ENCODE measurements at places on chromosomes 2 and 18. TPM values are rescaled to one million over a fixed set of nuclear protein-coding genes. Genes with fewer than 3 reads are reported as not detected.

BAZ2B gene
- total RNA-seq: 42.2 TPM

DNA sequence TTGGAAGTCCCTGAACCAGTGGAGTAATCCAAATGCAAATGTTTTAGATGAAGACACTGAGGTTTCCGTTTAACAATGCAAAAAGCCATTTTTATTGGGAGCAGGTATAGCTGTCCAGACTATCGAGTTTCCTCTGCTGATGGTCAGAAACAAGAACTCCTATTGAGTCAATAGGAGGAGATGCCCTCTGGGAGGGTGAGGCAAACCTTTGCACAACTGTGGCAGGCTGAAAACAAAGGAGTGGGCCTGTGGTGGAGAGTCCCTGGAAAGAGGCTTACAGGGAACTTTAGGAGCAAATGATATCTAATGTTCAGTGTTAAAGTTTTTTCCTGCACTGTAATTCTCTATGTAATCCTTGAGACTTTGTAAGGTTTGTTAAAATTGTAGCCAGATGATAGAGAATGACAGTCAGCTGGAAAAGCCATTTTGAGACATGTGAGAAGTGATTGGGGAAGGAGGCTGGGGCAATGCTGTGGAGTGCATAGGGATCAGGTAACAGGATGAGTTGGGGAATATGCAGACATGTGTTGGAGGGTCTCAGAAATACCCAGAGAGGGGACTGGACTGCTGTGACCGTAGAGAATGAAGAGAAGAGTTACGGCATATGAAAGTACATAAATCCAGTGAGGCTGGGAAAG is 15.1 kb upstream of the EML4 start:
- DNase-seq: no peak

- no peak for DNase-seq
Observed at GRCh38 chr2:146952696-146953095, 892.1 kb upstream of the ACVR2A start.

RAPGEF4 gene
- 8.8 TPM for total RNA-seq

DNA sequence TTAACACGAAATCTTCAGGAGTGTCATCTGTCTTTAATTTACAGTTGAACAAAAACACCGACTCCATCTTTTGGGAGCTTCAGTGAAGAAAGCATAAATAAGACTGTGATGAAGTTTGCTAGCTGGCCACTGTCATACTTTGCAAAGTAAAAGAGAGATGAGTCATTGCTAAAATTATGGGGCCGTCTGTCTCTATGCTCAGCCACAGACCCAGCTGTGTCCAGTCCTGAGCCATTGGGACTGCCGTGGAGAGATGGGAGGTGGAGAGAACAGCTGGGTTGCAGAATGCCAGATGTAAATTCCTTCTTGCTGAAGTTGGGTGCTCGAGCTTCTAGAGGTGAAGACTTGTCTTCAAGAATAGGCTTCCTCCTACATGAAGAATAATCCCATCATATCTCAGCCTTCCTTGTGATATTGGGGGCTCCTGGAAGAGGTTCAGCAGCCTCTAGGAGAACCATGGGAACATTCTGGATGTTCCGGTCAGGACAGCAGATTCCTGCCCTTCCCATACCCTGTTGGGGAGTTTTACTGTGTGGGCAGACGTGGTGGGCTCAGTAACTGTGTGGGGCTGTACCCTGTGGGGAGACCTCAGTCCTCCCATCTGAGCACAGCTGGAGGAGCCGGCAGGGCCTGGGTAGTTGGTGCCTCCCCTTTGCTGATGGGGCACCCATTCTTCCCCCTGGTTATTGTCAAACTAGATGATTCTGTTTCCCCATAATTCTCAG is 71.1 kb downstream of the LDLRAD4 start:
- peak; percentile 69 for DNase-seq

SPATA3 gene
- not detected for total RNA-seq

ANKRD30B gene
- total RNA-seq: not detected

GRCh38 chr2:86078774-86079545 is 26.7 kb downstream of the POLR1A start:
- no peak for DNase-seq

DNA sequence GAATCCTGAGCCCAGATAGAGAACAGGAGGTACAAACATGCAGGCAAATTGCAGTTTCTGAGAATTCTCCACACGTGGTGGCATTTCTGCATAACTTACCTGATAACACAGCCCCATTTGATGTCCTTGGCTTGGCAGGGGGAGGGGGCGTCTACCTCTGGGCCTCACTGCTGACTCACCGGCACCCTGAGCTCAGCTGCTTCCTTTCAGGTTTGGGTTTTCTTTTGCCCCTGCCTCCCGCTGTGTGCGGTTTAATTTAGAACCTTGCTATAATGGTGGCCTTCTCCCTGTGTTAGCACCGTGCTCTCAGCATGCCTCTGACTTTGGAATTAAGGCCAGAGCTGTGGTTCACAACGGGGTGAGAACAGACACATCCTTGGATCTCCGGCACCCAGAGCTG is 4.4 kb downstream of the CTIF start:
- DNase-seq: no peak

GRCh38 chr2:156756516-156756915 is 320.3 kb downstream of the GPD2 start:
- no peak for DNase-seq

LRRC30 gene
- not detected for total RNA-seq

RUFY4 gene
- not detected for total RNA-seq

DNA sequence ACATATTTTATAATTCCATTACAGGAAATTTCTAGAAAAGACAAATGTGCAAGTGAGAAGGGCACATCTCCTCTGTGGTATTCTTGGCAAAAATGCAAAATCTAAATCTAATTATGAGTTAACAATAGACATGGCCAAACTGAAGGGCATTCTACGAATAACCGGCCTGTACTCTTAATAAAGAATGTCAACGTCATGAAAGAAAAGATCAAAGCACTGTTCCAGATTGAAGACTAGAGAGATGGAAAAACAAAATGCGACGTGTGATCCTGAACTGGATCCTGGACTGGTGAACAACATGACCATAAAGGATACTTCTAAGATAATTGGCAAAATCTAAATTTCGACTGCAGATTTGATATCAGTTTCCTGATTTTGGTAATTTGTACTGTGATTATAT is 3.0 kb downstream of the CDKL4 start:
- DNase-seq: no peak

GRCh38 chr2:86314125-86314524 is 23.3 kb downstream of the REEP1 start:
- DNase-seq: no peak

DNA sequence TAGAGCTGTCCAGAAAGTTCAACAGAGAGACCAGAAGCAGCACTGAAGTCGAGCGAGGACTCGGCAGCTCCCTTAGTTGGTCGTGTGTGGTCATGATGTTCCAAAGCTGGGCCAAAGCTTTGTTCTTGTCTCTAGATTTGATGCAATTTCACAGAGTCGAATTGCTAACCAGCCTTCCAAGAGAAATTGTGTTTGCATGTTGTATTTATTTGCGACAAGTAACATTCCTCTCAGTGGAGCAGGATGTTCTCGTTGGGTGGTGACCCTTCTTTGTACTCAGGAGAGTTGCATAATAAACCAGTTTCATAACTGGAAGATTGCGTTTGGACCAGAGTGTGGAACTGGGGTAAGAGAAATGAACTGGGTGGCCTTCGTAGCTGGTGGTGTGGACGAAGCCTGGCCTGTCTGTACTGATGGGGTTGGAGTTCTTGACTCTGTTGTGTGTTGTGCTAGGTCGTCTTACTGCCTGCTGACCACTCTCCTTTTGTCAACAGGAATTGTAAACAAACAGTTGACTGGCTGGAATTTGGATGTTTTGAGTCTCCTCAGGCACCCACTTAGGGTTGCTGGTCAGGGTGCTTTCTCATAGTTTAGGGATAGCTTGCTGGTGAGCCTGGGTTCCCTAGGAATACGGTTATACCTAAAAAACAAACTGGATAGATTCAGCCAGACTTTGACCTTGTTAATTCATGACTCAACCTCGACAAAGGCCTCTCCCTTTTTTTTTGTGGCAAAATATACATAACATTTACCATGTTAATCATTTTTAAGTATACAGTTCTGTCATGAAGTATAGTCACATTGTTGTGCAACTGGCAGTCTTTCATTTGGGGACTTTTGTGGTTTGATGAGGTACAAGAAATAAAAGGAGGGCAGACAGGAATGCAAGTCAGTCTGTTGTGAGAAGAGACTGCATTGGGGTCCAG is 28.9 kb upstream of the TOGARAM2 start:
- no peak for DNase-seq

AP1S3 gene
- 0.17 TPM for total RNA-seq

DNA sequence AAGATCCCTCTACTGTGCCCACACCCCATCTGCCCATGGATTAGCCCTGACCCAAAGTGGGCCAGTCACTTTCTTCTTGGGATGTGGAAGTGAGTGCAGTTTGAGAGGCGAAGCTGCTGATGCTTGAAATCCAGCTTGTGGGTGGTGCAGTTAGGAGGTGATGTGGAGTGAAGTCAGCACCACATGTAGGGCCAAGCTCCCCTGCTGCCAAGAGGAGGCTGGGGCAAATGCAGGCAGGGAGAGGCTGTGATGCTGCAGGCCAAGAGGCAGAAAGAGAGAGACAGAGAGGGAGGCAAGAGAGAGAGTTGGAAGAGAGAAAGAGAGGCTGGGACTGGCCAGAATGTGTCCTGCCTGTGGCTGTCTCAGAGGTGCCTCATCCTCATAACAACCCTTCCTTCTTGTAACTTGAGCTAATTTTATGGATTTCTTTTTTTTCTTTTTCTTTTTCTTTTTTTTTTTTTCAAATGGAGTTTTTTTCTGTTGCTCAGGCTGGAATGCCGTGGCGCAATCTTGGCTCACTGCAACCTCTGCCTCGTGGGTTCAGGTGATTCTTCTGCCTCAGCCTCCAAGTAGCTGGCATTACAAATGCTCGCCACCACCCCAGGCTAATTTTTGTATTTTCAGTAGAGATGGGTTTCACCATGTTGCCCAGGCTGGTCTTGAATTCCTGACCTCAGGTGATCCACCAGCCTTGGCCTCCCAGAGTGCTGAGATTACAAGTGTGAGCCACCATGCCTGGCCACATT is 35.3 kb upstream of the CAB39 start:
- DNase-seq: no peak

ASAP2 gene
- 16.9 TPM for total RNA-seq

- peak; percentile 83 for DNase-seq
Observed at GRCh38 chr2:62014102-62014501, 108.6 kb downstream of the COMMD1 start.

DNA sequence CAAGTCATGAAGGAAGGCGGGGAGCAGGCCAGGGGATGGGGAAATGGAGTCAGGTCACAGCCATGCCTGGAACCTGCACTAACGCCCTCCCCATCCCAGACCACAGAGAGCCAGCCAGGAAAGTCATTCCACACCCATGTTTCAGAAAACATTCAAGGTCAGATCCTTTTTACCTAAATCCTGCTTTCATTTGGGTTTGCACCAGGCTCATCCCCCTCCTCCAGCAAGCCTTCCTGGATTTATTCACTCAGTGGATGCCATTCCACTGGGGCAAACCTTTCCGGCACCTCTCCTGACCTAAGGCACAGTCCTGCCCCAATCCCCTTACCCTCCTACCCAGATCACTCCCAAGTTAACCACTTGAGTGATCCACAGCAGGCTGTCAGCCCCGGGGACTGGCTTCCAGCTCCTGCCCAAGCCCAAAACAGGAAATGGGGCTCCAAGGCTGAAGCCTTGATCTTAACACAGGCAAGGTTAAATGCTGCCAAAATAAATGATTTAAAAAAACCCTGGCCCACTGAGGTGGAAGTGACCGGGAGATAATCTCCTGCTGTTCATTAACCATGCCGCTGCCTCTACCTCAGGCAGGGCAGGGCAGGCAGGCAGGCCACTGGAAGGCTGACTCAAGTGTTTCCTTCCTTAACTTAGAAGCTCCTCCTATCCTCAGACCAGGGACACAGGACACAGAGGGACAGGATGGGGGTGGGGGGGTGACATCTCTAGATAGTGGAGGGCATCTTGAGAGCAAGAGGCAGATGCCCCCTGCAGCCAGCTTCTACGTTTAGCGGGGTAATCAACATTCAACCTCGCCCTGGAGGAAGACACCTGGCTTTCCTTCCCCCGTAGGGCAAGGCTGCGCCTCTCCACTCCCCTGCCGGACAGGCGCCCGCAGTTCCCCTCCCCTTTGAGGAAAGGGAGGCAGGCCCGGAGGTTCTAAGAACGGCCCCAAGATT is 1.4 kb downstream of the RAB11FIP5 start:
- DNase-seq: peak; percentile 80

GRCh38 chr2:67879586-67880290 is 183.1 kb downstream of the C1D start:
- DNase-seq: no peak

GRCh38 chr2:27583390-27583915 is 611 bp downstream of the ZNF512 start:
- DNase-seq: no peak

TTC32 gene
- 6.1 TPM for total RNA-seq

GRCh38 chr2:206641226-206641625 is 1.1 kb upstream of the FAM237A start:
- no peak for DNase-seq

TLX2 gene
- not detected for total RNA-seq

SPTBN1 gene
- total RNA-seq: 341 TPM
